ENCODE measurements at places on chromosomes 5 and 9.

GRCh38 chr5:6812800-6813731 is 99.8 kb downstream of the TENT4A start:
- no peak for DNase-seq

- no peak for DNase-seq
Measured at GRCh38 chr5:173423452-173424117, 95.4 kb upstream of the STC2 start.

- DNase-seq, result no peak
Measured at GRCh38 chr9:101527066-101527465, 6.6 kb upstream of the RNF20 start.

- no peak for DNase-seq
Measured at GRCh38 chr9:19022206-19022605, 10.8 kb downstream of the SAXO1 start.

DNA sequence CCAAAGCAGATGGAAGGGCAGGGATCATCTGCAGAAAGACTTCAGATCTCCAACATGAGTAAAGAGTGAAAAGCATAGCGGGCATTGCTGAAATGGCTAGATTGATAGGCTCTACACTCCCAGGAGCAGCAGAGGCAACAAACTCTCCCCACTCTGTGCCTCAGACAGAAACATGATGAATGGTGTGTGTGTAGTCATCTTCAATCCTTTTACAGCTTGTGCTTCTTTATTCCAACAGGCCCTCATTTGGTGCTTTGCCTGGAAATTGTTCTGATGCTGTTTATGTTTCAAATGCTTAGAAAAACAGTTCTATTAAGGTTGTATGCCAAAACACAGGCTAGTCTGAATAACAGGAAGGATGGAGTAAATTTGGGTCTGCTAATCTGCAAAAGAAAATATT is 176.2 kb downstream of the DMRTA1 start:
- DNase-seq, result no peak

DNA sequence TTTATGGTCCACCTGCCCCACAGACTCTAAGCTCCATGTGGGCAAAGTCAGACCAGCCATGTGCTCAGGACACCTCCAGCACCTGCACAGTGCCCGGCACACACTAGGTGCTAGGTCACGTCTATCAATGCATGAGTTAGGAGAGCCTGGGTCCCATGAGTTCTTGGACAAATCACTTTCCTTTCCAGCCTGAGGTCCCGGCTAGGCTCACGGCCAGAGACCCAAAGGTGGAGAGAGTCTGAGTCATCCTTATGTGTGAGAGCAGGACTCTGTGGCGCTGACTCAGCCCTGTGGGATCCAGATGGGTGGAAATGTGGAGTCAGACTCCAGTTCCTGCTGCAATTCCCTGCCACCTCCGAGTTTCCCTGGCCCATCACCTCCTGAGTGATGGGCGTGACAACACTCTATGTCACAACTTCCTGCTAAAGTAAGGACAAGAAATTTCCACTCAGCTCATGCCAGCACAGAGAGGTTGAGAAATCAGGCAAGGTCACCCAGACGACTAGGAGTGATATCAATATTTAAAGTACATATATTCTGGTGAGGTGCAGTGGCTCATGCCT is 2.5 kb upstream of the ST6GALNAC4 start:
- no peak for DNase-seq

DNA sequence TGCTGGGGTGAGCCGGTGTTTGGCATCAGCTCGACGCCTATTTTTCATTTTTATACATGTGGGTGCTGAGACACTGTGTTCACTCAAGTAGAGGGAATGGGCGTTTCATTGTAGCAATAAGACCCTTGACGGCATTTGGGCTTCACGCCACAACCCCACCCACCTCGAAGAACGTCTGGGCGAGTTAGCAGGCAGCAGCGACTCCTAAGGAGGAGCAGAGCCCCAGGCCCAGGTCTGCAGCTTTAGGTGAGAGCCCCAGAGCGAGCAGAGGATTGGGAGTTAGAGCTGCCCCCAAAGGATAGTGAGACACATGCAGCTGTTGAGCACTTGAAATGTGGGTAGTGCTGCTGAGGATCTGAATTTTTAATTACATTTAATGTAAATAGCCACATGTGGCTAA is 1.6 kb upstream of the ZFP62 start:
- no peak for DNase-seq

DNA sequence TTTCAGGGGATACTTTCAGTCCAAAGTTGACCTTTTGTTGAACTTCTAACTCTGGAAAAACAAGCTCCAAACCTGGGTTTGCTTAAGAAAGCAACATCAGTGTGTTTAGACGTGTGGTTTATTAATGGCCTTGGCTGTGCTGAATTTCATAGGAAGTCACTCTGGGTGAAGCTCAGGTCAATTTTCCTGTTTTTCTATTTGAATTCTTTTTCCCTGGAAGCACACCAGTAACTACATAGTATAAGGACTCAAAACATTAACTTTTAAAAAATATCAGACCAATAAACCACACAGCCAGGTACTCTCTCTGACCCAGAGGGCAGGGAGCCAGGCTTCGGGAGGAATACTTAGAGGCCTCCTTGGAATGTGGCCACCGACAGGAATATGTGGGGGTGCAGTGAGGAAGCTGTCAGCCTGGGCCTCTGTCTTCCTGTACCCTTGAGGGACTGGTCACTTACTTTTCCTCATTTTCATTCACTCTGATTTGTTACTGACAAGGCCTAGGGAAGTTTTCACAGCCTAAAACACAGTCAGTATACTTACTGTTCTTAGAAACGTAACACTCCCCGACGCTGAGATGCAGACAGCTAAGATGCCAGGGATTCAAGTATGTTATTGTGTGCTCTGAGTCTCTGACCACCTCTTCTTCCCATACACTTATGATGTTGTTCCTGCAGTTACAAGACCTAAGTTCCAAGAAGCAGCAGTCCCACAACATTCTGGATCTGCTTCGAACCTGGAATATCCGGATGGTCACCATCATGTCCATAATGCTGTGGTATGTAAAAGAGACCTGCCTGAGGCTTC is 18.9 kb downstream of the SLC22A5 start:
- DNase-seq, result no peak

DNA sequence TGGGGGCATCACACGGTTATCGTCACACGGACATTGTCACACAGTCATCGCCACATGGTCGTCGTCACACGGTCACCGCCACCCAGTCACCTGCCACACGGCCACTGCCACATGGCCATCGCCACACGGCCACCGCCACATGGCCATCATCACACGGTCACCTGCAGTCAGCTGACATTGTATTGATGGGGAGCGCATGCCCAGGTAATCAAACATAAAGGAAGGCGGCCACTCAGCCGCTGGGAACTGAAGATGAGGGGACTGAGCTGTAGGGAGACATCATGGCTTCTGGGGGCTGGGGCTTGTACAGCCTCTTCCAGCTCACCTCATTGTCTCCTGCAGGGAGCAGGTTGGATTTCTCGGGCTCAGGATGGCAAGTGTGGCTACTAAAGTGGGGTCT is 49.2 kb downstream of the MRPL36 start:
- no peak for DNase-seq

DNA sequence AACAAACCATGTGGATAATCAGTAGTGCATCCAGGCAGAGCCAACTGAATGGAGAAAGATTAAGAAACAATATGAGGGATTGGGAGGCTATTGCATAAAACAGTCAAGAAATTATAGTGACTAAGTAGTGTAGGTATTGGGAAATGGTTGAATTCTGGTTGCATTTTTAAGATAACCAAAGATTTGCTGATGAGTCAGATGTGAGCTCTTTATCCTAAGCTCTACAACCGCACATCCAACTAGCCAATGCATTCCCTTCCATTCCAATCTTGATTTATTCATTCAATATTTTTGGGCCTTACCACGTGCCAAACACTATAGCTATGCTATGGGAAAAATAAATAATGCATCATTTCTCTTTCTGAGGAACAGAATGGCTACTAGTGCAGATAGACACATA is 524.5 kb upstream of the RGMB start:
- DNase-seq, result no peak

- no peak for DNase-seq
Measured at GRCh38 chr5:32098291-32098690, 75.8 kb downstream of the GOLPH3 start.

GRCh38 chr5:45795458-45795857 is 99.3 kb upstream of the HCN1 start:
- no peak for DNase-seq

GRCh38 chr5:321230-321725 is at the start of gene AHRR:
Gene AHRR, plus strand, starts transcription at chr5:321714. Its CDS starts 22,189 bp downstream, at chr5:343903.
- DNase-seq, result peak; percentile 33

GRCh38 chr5:140633021-140633471 is at the start of gene CD14:
Gene CD14, minus strand, starts transcription at chr5:140633175. Its CDS starts 104 bp downstream, at chr5:140633071.
- no peak for DNase-seq

GRCh38 chr5:132808448-132808847 is 4.7 kb upstream of the SOWAHA start:
- DNase-seq, result no peak

GRCh38 chr9:105651806-105652205 is 10.5 kb upstream of the TAL2 start:
- no peak for DNase-seq

GRCh38 chr5:170306381-170306831 is 8.8 kb upstream of the LCP2 start:
- DNase-seq, result no peak

GRCh38 chr5:65535529-65535987 is 27.4 kb downstream of the CENPK start:
- no peak for DNase-seq

DNA sequence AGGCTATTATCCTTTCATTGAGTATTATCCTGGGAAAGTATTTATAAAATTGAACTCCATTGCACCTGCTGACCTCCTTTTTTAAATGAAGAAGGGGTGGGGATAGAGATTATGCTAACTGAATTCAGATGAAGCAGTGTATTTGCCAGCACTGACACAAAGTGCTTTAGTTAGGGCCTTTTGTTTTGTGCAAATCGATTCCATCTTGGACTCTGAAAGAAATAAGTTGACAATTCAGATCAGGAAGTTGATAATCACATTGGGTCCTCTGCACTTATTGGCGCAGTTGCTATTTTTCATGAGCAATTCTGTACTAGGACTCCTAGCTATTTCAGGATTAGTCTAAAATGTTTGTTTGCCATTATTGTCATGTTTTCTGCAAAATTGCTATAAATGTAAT is 101.6 kb upstream of the FSD1L start:
- DNase-seq, result no peak

GRCh38 chr9:125444956-125445506 is 183.4 kb downstream of the GAPVD1 start:
- DNase-seq, result no peak

DNA sequence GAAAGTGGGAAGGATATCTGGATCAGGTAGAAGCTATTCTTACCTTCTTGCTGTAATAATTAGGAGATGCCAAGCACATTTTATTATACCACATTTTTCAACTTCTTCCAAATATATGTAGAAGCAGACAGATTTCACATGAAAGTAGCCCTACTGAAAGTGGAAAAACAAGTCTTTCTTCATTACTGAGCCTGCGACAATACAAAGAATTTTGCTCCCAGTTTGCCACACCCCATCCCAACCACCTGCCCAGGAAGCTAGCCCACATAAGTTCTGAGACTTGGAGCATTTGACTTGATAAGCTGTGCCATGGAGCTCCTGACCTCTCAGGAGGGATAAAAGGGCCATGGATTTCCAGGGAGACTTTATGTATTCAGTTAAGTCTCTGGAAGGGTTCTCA is 249.1 kb upstream of the ADCY2 start:
- no peak for DNase-seq

GRCh38 chr9:84187090-84187489 is 153.5 kb downstream of the SLC28A3 start:
- no peak for DNase-seq

- DNase-seq, result no peak
Measured at GRCh38 chr5:127203818-127204217, 86.8 kb upstream of the MEGF10 start.

DNA sequence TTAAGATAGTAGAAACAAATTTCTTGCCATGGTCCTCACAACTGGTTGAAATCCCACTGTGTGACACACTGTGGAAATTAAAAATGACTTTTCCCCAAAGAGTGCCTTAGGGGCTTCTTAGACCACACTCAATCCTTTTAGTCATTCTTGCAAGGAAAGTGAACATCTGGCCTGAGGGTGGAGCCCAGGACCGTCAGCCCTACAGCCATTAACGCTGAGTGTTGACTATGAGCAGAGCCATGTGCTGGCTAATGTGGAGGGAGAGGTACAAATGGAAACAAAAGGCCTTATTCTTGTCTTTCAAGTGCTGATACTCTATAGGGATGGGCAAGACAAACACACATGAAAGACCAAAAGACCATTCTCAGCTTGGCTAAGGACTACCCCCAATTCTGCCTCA is 456.5 kb downstream of the ZSWIM6 start:
- DNase-seq, result no peak

DNA sequence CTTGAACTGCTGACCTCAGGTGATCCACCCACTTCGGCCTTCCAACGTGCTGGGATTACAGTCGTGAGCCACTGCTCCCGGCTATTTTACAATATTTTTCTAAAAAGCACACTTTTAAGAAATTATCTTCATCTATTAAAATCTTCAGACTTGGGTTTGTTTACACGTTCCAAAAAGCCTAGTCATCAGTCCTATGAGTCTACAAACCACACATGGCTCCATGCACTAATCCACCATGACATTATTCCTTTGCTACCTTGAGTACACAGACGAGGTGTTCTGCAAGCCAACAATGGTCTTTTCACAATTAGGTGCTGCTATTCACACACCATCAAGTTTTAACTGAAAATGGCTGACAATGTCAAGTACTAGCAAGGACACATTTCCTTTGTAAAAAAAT is 41.0 kb downstream of the TRPM6 start:
- no peak for DNase-seq

DNA sequence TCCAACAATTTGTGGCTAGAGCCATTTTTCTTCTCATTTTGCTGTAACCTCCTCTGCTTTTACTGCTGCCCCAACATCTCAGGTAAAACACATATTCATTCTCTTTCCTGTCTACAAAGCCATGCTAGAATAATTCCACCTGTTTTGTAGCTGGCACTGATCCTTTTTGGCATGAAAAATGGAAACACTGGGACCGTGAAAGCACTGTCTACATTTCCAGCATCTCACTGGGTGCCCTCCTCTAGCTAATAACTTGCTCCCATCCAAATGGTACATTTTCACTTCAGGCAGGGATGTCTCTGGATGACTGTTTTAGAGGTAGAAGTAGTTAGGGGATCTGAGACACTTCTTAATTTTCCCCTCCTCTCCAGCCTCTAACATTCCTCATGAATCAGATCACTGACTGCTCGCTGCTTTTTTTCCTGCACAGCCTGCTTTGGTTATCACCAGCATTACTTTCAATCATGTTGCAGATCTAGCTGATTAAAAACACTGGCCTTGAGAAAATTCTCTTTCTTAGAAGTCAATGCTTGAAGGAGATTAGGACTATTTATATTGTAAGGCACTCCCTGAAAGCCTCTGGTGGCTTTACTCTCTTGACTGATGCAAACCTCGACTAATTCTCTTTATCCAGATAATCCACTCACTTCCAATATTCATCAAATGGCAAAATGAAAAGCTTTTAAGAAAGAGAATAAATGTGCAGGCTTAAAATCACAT is 1312.6 kb upstream of the DMAC1 start:
- no peak for DNase-seq

DNA sequence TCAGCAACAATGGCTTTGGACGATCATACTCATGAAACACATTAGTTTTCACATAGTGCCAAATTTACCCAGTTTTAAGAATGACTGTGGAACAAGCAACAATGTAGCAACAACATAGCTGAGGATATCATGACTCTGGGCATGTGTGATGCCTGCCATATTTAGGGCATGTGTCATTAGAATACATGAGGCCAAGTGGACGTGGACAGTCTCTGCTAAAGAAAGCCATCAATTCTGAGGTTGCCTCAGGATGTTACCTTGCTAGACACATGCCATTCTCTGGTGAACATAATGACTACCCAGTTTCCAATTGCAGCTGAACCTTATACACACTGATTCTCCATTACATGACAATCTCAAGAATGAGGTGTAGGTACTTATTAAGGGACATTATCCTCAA is 103.3 kb upstream of the ADAMTS19 start:
- no peak for DNase-seq

Measured in DMS153 (cell line).